Left ventricle myocardium superior (tissue), 1 donor: ENCODE measurements at places on chromosomes 7 and 10. TPM values are rescaled to one million over a fixed set of nuclear protein-coding genes. Genes with fewer than 3 reads are reported as not detected.

GRCh38 chr7:130865408-130866236 is 131.6 kb upstream of the KLF14 start:
- no peak for DNase-seq

FAM25A gene
- total RNA-seq = not detected

GRCh38 chr7:90596671-90597562 is 796 bp downstream of the CDK14 start:
- no peak for DNase-seq

GRCh38 chr7:119482209-119482608 is 790.8 kb upstream of the KCND2 start:
- DNase-seq = no peak

GRCh38 chr10:95308389-95309302 is 17.8 kb upstream of the PDLIM1 start:
- peak; percentile 68 for DNase-seq

DNA sequence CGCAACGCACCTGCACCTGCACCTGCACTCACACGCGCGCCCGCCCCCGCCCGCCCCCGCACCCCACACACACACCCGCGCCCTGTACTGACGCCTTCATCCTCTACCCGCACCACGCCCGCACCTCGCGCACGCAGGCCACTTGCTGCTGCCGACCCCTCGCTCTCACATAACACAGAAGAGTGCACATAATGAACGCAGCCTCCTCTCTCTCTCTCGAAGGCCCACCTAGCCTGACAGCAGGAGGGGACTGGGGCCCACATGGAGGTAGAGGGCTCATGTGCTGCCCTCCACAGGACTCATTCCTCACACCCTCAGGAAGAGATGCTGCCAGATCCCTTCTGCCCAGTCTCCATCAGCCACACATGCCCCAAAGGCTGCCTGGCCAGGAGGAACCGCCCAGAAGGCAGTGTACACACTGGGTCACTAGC is 432 bp upstream of the CAMK2B start:
- DNase-seq = no peak

GRCh38 chr7:24763303-24763901 is 6.1 kb upstream of the GSDME start:
- DNase-seq = no peak

DNA sequence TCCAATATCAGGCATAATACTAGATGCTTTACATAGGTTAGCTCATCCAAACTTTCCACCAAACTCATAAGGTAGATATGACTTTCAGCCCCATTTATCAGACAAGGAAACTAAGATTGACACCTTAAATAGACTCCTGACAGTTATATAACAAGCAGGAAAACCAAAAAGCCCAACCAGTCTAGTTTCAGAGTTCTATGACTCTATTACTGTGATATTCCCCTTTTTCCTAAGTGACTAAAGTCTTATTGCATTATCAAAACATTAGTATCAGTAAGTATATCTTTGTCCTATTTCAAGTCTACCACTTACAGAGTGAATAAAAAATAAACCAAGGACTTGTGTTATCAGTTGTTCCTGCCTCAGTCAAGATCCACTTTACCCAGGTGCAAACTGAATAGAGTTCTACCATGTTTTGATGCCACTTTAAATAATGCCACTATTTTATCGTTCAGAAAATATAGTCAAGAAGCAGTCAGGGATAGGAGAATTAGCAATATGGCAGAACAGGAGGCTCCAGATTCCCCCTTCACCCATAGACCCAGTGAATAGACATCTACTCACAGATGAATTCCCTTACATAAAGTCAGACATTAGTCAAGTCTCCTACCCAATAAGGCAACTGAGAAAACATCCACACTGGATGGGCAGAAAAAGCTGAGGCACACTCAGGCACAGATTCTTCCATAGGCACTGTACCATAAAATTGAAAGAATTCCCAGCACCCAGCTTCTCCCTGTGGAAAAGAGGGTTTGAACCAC is 74.1 kb downstream of the CRPPA start:
- DNase-seq = no peak

DNA sequence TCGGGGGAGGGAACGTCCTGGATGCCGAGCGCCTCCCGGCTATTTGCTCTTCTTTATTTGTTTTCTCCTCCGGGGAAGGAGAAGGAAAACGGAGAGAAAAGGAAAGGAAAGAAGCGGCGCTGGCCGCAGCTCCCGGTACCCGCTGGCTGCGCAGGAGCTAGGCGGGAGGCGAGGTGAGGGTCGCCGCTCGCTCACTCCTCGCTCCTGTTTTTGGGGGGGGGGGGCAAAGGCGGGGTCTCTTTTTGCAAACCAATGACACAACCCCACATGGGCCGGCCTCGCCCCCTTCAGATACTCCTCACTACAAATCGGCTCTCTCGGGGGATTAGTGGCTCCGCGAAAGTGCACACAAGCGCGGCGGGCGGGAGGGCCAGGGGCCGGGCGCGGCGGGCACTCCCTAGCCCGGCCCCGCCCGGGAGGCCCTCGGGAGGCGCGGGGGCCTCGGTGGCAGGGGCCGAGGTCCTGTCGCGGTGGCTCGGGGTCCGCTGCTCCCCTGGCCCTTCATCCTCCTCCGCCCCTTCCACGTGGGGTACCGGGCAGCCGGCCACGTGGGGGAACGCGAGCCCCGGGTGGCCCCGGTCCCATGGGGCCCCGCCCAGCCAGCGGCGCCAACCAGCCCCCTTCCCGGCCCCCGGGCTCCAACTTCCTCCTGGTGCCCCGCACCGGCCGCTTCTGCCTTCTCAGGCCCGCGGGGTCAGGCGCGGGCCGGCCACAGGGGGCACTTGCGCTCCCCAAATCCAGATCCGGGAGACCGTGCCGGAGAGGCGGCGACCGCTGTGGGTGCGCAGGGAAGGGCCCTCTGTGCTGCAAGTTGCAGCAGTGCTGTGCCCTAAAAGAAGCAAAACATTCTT is 718 bp upstream of the CTBP2 start:
- DNase-seq = peak; percentile 88

CCL24 gene
- 0.47 TPM for total RNA-seq

- no peak for DNase-seq
Measured at GRCh38 chr10:75606203-75606779, 174.9 kb downstream of the LRMDA start.

DNA sequence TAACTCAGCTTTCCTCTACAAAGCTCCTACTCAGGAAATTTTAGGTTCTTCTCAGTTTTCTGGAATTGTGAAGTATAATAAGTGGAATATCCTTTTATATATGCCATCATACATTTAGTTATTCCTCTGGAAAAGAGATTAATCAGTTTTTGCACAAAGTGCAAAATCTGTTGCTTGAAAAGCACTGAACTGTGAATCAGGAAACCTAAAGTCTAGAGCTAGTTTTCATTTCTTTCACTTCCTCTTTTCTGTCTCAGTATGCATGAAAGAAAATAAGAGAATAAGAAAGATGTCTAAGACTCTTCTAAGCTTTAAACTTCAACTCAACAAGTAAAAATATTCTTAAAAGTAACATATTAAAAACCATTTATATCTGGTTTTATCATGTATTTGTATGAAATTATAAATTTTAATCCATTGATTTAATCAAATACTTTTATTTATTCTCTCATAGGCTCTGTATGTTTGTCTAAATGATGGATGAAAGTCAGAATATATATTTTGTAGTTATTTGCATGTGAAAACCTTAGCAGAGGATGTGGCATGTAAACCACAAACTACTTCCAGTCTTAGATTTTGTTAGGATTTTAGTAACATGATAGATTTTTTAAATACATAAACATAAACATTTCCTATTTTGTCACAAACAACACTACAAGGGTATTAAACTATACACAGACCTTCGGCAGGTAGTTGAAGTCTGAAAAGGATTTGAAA is 1073.0 kb downstream of the XPNPEP1 start:
- DNase-seq = no peak

INPP5A gene
- total RNA-seq = 108 TPM

DNA sequence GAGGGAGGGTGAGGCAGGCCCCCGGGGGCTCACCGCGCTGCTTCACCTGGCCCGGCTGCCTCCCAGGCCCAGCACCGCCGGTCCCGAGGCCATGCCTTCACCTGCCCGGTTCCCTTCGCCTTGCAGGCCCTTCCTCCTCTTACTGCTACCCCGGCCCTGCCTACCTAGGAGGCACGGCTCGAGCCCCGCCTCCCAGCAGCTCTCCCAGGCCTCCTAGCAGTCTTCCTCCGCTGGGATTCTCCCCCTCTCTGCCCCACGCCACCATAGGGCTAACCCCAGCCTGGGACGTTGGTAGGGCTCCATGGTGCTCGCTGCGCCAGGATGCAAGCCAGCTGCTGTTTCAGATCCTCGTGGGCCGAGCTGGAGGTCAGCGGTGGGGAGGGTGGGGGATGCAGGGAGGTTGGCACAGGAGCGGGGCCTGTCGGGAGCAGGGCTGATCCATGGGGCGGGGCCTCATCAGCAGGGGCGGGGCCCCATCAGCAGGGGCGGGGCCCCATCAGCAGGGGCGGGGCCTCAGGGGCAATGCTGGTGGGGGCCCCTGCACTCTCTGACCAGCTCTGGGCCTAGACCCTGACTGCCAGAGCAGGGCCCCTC is 63.3 kb downstream of the RASGEF1A start:
- peak; percentile 32 for DNase-seq

GDF10 gene
- total RNA-seq = 0.32 TPM

GRCh38 chr7:17546189-17546588 is 247.7 kb downstream of the AHR start:
- no peak for DNase-seq

- no peak for DNase-seq
Measured at GRCh38 chr10:126972635-126973414, 67.6 kb downstream of the DOCK1 start.

DNA sequence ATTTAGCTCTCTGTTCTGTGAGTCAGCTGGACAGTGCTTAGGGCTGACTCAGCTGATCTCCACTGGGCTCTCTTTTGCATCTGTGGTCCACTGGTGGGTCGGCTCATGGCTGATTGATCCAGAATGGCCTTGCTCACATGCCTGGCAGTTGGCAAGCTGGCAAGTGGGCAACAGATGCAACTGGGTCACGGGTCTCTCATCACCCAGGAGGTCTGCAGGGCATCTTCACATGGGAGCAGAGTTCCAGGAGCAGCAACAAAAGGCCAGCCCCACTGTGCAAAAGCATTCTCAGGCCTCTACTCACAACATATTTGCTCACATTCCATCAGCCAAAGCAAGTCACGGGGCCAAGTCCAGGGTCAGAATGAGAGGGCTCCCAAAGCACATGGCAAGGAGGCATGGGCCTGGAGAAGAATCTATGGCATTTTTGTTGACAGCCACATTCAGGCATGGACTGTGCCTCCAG is 98.8 kb downstream of the OAT start:
- DNase-seq = no peak

HOXA7 gene
- not detected for total RNA-seq

NPY gene
- total RNA-seq = not detected

DNA sequence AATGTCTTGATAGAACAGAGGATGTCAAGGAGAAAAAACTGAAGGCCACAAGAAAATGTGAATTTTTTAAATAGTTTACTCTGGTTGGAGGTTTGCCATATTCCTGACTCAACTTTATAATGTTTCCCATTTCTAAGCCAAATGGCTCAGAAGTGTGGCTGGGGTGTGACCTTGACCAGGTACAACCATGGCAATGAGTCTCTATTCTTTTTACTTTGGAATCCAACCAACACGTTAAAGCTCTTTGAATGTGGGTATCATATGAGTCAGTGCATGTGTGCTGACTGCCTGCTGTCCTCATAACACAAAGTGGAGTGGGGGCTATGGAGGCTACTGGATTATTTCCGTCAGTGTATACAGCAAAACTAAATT is 33.5 kb upstream of the DLD start:
- DNase-seq = no peak

DNA sequence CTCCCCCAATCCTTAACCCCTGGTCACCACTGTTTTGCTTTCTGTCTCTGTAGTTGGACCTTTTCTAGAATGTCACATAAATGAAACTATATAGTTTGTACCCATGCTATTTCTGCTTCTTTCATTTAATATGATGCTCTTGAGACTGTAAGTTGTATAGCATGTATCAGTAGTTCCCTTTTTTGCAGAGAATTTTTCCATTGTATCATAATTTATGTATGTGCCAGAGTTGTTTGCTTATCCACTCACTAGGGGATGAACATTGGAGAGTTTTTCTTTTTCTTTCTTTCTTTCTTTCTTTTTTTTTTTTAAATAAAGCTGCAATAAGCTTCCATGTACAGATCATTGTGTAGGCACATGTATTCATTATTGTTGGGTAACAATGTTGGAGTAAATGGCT is 544.8 kb downstream of the CNTNAP2 start:
- no peak for DNase-seq

GRCh38 chr7:95470452-95470851 is 15.3 kb upstream of the ASB4 start:
- no peak for DNase-seq

DNA sequence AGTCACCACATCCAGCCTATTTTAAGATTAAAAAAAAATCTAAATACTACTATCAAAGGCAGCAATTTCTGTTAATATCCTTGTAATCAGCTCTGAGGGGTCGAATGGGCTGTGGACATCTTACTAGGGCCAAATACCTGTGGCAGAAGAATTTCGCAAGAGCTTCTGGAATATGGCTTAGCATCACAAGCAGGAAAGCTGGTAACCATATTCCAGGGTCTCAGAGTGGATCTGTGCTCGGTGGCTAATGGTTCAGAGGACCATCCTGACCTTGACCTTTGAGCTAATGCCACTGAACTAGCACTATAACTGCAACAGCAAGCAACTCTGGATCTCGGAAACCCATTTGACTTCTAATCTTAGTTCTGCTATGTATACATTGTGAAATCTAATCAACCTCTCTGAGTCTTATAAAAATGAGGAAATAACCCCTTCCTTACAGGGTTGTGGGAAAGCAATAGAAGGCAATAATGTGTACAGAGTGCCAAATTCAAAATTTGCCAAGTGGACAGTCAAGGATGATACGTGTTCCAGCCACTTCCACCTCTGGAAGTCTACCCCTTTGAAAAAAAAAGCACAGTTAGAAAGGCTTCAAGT is 65.5 kb downstream of the CYP26A1 start:
- DNase-seq = no peak

ADRA2A gene
- 0.64 TPM for total RNA-seq

TMEM130 gene
- not detected for total RNA-seq

GRCh38 chr7:129394101-129394500 is 40.1 kb upstream of the STRIP2 start:
- no peak for DNase-seq

SORCS3 gene
- 0.10 TPM for total RNA-seq

- DNase-seq = no peak
Measured at GRCh38 chr7:83301416-83301815, 138.7 kb upstream of the PCLO start.

DNA sequence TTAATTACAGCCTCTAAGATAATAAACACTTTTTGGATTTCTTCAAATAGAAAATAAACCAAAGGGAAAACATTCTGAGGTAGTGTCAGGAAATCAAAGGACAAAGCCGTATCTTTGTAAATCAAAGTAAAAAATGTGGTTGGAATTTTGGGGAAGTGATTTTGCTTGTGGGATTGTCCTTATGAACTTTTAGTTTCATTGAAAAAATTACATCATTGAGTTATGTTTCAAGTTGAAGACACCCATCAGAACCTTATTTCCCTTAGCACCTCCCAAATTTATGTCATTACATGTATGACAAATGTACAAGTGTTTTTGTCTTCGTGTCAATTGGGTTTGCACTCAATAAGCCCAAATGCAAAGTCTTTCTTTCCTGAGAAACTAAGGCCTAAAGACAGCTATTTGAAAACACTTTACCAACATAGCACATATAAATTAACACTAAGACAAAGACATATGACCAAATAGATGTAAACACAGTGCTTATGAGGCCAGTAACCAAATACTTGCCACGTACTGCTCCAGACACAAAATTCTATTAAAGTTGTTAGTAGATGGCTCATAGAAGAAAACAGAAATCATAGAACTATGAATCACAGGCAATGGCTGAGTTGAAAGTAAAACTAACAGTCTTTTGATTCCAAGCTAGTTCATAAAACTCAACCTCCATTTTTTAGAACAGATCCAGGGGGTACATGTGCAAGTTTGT is 26.9 kb upstream of the LAMB4 start:
- no peak for DNase-seq

CBX3 gene
- 61.3 TPM for total RNA-seq
